Stimulated activated CD4-positive, alpha-beta T cell treated with anti-CD3 and anti-CD28 coated beads, Interleukin-15, amount 100 ng/mL, for 1 hour (primary cell): ENCODE measurements at places on chromosomes 3 and 15.

DNA sequence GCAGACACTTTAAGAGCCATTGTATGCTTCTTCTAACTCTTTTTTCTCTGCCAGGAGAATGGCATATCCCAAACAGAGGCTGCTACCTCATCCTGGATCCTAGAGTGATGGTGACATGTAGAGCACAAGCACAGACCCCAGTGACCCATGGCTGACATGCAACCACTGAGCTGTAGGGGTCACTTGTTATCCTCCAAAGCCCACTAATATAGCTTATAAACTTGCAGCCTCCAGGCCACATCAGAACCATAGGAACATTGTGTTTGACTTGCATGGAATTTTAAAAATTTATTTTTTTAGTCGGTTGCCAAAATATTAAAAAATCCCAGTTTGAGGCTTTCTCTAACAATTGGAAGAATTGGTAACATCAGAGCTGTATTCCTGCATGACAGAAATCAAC lies 283.0 kb upstream of the WNT5A start:
- DNase-seq = no peak

DNA sequence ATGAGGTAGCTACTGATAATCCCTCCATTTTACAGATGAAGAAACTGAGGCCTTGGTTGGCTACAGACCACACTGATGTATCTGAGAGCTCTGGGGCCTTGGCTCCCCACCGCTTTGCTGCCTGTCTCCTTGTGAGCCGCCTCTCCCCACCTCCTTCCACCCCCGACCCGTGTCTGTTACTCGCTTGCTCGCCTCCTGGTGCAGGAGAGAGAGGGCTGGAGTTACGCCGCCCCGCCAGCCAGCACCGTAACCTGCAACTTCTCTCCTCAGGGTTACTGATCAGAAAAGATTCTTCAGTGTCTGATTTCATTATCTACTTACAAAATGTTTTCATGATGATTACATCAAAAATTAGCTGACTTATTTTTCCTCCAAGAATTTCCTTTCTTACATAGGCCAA lies 34.1 kb downstream of the TM2D3 start:
- DNase-seq = no peak

DNA sequence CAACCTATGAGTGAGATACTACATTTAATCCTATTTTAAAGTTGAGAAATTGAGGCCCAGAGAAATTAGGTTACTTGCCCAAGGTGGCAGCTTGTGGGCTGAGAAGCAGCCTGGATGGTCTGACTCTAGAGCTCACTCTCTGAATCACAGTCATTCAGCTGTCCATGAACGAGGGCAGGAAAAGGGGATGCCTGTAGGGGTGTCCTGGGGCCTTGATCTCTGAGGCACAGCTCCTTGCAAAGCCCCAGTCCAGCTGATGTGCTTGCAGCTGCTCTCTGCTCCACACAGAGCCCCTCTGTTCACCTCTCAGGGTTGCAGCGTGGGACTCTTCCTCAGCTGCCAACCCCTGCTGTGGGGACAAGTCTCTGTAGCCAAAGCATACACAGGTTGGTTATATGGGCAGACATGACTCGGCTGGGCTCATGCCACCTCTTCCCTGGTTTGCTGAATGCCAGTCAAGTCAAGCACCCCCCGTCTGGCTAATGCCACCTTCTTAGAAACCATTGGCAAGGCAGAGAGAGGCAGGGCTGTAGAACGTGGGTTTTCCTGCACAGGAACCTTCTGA lies 56.8 kb downstream of the GASK1A start:
- DNase-seq = no peak

DNA sequence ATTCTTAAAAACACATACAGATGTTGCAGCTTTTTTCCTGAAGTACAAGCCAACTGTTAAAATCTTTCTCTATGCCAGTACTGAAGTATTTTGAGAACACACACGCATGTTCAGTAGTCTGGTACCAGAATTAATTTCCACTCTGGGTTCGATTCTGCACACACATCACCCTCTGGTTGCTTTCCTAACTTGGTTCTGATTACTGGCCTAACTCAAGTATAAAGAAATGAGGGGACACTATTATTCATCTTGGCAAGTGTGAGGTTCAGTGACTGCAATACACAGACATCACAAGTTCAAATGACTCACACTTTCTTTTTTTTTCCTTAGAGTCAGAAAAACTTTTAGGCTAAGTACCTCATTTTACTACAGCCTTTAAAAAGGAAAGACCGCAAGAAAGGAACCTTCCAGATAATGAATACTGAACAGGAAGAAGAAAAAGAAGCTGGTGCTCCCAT lies 37.4 kb upstream of the LDHAL6B start:
- no peak for DNase-seq
